SHP77 treated with DMSO at 0.1 percent for 48 hours (cell line): ENCODE measurements at places on chromosomes 3 and 15.

DNA sequence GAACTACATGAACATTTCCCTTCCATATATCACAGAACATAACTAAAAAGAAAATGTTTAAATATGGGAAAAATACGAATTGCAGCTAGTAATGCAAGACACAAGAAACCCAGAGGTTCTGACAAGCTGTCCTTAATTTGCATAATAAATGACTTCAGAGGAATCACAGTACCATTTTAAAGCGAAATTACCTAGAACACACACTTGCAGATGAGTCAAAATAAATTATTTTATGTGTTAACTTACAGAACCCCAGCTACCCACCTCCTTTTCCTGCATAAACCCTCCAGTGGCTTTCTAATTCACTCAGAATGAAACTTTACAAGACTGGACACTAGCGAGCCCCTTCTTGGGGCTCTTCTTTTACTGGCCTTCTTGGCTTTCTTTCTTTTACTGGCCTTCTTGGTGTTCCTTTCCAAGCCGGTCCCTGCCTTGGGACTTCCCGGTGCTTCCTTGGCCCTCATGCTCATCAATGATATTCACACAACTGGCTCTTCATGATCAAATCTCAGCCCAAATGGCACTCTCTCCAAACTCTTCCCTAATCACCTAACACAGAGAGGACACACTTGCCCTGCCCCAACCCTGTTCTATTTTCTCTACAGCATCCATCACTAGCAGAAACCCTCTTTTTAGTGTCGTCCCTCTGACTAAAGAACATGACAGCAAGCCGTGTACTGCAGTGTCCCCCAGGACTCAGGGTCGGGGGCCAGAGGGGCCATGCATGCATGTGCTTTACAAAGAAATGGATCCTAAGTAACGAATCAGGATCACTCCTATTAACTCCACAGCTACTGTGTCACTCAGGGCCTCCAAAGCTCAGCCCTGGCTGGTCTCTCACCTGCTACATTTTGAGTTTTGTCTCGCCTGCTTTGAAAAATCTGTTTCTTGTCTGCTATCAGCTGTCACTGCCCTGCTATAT, 4.8 kb downstream of the CHSY1 start:
- no peak for DNase-seq

- DNase-seq, result no peak
These were observed 158.3 kb downstream of the TMEM108 start for GRCh38 chr3:133196527-133196926.

- DNase-seq, result no peak
These were observed 466.0 kb upstream of the THBS1 start for GRCh38 chr15:39114690-39115378.

DNA sequence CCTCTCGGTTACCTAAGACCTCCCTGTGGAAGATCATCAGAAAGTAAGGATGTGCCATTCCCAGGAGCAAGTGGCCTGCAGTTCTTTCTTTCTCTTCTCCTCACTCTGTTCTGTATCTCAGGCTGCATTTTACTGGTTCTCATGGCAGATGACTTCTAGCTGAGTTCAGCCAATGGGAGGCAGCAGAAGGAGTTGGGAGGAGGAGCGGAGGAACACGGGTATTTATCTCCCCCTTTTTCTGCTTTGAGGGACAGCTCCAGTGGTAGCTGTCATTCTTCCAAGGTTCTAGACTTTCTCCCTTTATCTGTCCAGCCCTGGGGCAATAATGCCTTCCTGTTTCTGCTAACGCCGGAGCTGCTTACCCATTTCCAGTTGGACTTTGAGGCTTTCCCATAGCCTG, 339.9 kb downstream of the NR2F2 start:
- no peak for DNase-seq

DNA sequence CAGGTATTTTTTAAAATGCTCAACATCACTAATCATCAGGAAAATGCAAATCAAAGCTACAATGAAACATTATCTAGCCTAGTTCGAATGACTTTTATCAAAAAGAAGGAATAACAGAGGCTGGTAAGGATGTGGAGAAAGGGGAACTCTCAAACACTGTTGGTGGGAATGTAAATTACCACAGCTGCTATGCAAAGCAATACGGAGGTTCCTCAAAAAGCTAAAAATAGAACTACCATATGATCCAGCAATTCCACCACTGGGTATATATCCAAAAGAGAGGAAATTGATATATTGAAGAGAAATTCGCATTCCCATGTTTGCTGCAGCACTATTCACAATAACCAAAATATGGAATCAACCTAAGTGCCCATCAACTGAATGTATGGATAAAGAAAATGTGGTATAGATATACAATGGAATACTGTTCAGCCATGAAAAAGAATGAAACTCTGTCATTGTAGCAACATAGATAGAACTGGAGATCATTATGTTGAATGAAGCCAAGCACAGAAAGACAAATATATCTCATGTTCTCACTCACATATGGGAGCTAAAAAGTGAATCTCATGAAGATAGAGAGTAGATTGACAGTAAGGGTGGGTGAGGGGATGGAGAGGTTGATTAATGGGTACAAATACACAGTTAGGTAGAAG, 19.7 kb upstream of the CLN6 start:
- no peak for DNase-seq

DNA sequence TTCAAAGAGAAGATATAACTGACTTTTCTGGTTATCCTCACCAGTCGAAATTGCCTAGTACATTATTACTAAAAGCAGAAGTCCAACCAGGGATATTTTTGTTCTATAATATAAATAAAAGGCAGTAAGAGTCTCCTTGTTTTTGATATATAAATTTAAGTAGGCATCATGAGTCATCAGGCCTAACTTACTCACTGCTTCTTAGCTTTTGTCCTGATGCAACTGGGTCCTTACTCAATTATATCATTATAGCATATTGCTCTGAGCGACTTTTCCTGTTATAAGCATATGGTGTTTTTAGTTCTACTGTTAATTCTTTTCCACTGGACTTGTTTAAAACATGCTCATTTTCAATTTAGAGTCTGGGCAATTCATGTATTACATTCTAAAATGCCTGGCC, 910.1 kb downstream of the MCTP2 start:
- no peak for DNase-seq

DNA sequence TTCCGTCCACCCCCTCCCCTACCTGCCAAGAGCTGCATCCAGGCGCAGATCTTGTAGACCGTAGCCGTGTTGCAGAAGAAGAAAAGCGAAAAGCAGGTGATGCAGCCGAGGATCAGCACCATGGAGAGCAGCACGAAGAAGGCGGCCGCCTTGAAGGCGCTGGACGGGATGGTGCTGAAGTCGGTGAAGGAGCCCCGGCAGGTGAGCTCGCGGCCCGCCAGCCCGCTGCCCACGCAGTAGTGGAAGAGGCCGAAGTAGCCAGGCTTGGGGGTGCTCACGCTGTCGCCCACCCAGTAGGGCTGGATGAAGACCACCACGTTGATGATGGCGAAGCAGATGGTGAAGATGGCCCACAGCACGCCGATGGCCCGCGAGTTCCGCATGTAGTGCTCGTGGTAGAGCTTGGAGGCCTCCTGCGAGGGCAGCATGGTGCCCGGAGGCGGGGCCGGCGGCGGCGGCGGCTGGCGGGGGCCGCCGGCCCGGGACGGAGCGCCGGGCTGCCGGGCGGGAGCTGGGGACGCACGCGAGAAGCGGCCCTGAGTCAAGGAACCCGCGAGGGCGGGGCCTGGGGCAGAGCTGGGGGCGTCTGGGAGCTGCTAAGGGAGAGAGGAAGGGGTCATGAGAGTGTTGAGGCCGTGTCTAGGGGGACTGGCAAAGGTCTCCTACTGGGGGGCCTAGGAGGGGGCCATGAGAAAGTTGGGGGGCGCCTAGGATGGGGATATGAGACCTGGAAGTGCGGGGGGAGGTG, 1.2 kb downstream of the LHFPL4 start:
- no peak for DNase-seq

DNA sequence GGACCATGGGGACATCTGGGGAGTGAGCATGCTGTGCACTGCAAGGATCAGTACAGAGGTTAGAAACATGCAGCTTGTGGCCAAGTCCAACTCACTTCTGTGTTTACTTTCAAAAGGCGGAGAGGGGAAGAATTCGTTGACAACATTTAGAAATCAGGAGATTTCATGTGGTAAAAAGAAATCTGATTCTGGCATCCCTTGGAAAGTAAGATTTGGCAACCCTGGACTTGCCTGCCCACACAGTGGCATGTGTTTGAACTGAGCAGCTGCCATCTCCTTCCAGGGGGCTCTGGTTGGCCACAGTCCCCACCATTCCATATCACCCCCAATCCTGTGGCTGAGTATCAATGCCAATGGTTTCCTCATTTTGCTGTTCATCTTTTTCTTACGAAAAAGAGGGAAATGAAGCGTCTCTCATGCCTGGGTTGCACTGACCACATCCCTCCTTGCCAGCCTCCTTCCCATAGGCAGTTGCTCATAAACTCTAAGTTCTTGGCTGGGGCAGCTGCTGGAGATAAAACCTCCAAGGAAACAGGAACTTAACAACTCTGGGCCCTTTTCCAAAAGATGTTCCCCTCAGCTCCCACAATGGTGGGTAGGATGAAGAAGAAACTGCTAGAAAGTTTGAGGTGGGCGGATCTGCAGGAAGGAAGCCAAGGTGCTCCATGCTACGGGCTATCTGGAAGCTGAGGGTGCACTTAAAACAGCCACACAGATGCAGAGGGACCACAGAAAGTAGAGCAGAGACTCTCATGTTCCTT, 29.2 kb downstream of the SLC6A11 start:
- no peak for DNase-seq

DNA sequence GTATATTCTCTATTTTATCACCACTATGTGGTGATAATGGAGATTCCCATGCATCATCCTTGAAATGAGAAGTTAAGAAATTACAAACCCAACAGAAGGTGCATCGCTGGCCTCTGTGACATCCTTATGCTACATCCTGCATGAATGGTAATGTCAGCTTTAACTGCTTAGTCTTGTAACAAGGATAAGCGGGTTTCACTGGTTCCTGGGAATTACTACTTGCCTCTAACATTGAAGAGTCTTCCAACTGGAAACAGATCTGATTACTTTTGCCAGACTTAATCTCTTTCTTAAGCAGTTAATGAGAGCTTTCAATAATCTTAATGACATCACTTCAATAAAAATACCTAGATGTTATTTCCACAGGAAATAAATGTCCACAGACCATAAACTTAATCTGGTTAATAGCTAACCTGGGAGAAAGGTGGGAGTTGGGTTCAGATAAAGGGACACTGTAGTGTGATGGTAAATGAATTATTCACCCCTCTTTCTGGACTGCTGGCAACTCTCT, 44.0 kb downstream of the FMN1 start:
- no peak for DNase-seq

DNA sequence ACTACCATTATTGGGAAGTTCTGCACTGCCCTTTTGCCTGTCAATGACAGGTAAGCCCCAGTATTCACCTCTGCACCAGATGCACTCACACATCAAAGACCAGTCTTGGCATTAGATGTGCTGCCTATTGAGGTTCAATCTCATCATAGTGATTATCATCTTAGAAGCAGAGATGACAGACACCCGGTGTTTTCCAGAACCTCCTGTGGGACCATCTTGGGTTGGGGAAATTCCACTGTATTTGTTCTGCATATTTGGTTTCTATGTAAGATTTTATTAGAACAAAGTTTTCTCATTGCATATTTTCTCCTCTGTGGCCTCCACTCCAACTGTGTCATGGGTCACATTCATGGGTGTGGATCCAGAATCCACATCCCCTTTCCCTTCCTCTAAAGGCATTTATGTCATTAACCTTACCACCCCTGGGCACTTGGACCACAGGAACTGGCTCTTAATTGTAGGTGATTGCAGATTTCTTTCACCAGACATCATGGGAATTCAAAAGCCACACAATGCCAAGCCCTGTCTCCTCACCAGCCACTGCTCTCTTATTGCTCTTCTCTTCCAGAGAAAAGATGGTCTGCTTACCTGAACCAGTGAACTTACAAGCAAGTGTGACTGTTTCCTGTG, 31.2 kb downstream of the PLA1A start:
- no peak for DNase-seq

DNA sequence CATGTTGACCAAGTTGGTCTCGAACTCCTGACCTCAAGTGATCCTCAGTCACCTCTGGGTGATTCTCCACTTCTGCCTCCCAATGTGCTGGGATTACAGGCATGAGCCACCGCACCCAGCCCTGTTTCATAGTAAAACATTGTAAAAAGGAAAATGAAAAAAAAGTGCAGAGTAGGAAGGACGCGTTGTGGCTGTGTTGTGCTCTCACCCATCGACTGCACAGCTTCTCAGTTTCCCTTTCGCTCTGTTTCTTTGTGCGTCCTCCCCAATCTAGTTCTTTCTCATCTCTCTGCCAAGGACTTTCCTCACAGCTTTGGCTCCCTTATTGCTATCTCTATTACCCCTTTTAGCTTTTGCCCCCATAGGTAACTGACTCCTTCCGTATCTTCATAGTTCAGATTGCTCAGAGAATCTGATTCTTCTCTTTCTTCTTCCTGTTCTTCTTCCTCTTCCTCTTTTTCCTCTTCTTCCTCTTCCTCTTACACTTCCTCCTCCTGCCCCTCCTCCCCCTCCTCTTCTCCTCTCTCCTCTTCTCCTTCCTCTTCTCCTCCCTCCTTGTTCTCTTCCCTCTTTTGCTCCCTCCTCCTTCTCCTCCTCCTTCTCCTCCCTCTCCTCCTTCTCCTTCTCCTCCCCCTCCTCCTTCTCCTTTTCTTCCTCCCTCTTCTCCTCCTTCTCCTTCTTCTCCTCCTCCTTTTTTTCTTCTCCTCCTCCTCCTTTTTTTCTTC, 81.1 kb upstream of the VGLL4 start:
- DNase-seq, result no peak

DNA sequence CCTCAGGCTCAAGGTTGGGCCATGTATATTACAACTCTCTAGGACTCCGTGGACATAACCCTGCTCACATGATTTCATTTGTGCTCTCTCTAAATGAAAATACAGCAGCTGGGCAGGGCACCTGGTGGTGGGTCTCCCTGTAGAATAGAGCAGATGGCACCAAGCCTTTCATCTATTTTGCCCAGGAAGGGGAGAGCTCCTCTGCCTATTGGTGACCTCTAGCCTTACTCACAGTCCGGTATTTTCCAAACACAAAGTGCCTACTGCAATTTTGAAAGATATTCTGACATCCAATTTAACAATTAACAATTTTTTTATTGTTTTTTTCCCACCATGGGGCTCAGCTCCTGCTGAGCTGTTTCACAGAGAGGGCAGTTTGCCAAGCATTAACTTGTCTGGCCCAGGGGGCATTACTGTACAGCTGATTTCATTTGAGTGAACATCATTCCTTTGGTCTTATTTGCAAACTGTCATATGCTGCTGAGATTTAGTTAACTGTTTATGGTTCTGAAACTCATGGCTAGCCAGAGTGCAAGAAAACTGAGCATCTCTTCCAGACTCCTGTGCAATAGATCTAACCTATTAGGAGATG, 474.0 kb downstream of the EPHB1 start:
- DNase-seq, result peak; percentile 41

- DNase-seq, result no peak
These were observed 11.6 kb downstream of the RCCD1 start for GRCh38 chr15:90966262-90966661.

GRCh38 chr3:127711896-127712295, 39.1 kb downstream of the ABTB1 start:
- DNase-seq, result no peak

- DNase-seq, result no peak
These were observed 146.7 kb downstream of the FBN1 start for GRCh38 chr15:48498828-48499227.
